Bronchial epithelial cell (primary cell): ENCODE measurements at places on chromosomes 11 and 22. TPM values are rescaled to one million over a fixed set of nuclear protein-coding genes. Genes with fewer than 3 reads are reported as not detected.

Gene PAMR1
- total RNA-seq, result 3.1 and 5.3 TPM in 2 replicates

Gene CBX7
- total RNA-seq, result 1.8 and 2.1 TPM in 2 replicates

Gene CASP5
- 6.9 TPM in 1 of 2 replicates, not detected in the other for total RNA-seq

Gene PRR33
- total RNA-seq, result not detected in 2 replicates

Gene TANGO2
- total RNA-seq, result 41.6 and 44.2 TPM in 2 replicates

Gene RHOD
- total RNA-seq, result 222 and 247 TPM in 2 replicates

Gene GGTLC3
- total RNA-seq, result not detected in 2 replicates

Gene CCDC87
- total RNA-seq, result under 0.01 TPM in 2 replicates

Gene BRSK2
- 0.38 TPM in 1 of 2 replicates, not detected in the other for total RNA-seq

Gene CHST1
- total RNA-seq, result 0.26 and 2.4 TPM in 2 replicates

Gene PIK3IP1
- 6.3 and 13.3 TPM in 2 replicates for total RNA-seq
